ENCODE measurements at places on chromosomes 16 and 17.

DNA sequence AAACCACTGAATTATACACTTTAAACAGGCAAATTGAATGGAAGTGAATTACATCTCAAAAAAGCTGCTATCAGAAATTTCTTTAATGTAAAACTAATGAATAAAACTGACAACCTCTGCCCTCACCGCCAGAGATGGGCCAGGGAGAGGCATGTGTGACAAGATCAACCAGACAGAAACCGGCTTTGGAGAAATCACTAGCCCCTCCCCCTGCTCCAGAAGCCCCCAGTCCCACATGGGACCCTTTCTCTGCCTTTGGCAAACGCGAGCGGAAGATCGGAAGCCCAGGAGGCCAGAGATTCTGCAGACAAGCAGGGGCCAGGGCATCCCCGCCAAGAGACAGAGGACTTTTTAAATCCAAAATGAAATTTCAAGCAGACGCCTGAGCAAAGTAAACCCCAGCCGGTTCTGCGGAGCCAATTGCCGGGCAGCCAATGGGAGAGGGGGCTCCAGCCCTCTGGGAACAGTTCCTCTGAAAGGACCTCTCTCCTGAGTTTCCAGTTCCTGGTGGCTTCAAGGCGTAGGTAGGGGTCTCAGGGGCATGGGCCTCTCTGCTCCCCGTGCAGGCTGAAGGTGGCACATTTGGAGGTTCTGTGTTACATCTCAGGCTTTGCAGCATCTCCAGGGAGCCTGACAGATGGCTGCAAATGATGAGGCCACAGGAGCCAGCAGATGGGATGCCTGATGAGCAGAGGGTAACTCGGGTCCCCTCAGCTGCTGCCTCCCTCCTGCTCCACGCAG is 118.1 kb downstream of the GSG1L start:
- DNase-seq, result no peak

- DNase-seq, result no peak
These were observed 7.3 kb downstream of the TCF25 start for GRCh38 chr16:89880477-89881367.

DNA sequence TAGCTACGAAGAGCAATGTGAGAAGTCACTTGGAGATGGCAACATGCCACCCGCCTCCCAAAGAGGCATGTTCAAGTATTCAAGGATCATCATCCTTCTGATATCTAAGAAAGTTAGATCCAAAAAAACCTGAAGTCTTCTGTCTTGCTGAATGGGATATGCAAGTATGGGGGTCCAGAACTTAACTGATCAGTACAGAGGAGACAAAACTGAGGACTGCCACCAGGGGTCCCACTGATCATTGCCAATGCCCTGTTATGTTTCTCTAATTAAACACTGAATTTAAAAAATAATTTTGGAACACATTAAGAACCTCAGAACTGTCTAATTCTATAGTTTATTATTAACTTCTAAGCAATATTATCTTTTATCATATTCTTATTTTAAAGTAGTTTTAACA is 99.7 kb downstream of the CDH8 start:
- no peak for DNase-seq

DNA sequence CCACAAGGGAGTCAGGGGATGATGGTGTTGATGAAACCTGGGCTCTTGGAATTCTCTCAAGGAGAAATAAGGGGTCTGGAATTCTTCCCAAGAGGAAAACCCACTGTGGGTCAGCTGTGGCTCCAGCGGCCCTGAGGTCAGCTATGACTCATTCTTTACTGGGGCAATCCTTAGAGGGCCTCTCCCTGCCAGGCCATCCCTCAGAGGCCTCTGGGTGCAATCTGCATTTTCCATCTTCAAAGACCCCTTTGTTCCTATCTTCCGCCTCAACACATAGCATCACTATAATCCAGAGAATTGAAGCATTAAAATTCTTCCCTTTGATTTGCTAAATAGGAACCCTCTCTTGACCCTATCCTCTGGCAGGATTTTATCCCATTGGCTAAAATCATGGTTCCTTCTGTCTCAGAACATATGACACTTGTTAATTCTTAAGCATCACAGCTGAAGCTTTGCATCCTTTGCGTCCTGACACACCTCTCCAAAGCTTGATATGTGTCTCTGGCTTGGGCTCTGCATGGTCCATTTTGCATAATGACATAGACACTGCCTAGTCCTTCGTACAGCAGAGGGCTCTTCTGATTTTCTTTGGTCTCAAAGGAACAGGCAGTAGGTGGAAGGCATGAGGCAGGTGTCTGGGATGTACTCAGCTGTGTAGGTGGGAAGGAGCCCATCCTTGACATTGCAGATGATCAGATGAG is 4.4 kb upstream of the KRT37 start:
- no peak for DNase-seq

DNA sequence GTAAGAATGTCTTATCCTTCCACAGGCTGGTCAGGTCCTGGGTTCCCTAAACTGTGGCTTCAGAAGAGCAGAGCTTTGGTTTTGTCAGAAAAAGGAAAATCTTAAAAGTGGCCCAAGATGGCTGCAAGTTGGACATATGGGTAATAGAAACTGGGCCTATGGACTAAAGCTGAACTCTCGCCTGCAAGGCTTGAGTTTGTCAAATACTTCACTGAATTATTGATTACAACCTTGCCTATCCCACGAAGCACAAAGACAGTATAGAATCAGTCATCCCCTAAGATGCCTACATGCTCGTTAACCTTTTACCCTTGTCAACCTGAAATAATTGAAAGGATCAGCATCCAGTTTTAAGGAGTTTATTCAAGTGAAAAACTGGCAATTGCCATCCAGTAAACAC is 20.7 kb downstream of the RNF112 start:
- DNase-seq, result no peak

DNA sequence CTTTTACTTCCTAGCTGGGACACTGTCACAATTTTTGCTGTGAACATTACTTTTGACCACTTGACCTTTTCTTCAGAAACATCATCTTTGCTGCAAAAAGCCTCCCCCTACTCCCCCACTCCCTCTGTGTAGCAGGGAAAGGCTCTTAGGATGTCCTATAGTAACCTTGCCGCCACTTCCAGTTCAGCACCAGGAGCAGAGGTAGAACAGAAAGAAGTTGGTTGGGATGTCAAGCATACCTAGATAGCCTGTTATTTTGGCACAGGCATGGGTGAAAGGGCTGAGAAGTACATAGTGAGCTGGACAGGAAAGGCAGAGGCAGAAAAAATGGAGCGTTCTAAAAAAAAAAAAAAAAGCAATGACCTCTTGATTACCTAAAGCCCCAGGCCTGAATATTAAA is 31.3 kb downstream of the SMIM36 start:
- no peak for DNase-seq

DNA sequence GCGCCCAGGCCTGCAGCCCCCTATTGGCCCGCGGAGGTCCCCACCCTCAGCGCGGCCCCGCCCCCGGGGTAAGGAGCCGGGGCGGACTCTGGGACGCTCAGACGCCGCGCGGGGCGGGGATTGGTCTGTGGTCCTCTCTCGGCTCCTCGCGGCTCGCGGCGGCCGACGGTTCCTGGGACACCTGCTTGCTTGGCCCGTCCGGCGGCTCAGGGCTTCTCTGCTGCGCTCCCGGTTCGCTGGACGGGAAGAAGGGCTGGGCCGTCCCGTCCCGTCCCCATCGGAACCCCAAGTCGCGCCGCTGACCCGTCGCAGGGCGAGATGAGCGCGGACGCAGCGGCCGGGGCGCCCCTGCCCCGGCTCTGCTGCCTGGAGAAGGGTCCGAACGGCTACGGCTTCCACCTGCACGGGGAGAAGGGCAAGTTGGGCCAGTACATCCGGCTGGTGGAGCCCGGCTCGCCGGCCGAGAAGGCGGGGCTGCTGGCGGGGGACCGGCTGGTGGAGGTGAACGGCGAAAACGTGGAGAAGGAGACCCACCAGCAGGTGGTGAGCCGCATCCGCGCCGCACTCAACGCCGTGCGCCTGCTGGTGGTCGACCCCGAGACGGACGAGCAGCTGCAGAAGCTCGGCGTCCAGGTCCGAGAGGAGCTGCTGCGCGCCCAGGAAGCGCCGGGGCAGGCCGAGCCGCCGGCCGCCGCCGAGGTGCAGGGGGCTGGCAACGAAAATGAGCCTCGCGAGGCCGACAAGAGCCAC is at the start of gene NHERF1:
TSS of gene NHERF1 (plus strand) at position 100 of the 750 bp plus-strand sequence. CDS start at position 319, 219 bp downstream.
- peak; percentile 76 for DNase-seq

- no peak for DNase-seq
These were observed 22.3 kb downstream of the CAPNS2 start for GRCh38 chr16:55588799-55589198.

GRCh38 chr16:84121007-84121406 is 4.3 kb upstream of the MBTPS1 start:
- DNase-seq, result no peak

GRCh38 chr16:17082095-17082882 is 388.5 kb downstream of the XYLT1 start:
- no peak for DNase-seq

DNA sequence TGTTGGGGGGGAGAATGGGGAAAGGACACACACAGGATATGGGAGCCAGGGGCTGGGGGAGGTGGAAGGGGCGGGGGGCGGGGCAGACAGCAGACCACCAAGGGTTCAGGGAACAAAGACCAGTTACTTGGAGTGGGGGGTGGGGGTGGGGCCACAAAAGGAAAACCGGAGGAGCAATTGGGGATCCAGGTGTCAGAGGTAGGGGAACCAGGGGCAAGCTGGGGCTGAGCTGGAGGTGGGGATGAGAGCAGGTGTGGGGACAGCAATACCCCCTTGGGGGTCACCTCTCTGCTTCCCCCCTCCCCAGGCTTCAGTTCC is 1.4 kb upstream of the ORAI3 start:
- DNase-seq, result no peak

All from cerebellar nuclear complex (tissue), 1 donor.